ENCODE measurements at places on chromosomes 6 and 20. TPM values are rescaled to one million over a fixed set of nuclear protein-coding genes. Genes with fewer than 3 reads are reported as not detected.

- H3K27me3 ChIP-seq: no peaks in the 10 kb centered on the region
- H3K36me3 ChIP-seq: no peaks in the 10 kb centered on the region
- no peak for DNase-seq
- no peaks in the 10 kb centered on the region for H3K4me1 ChIP-seq
These were observed 478.5 kb downstream of the QKI start for GRCh38 chr6:163892824-163893561.

DNA sequence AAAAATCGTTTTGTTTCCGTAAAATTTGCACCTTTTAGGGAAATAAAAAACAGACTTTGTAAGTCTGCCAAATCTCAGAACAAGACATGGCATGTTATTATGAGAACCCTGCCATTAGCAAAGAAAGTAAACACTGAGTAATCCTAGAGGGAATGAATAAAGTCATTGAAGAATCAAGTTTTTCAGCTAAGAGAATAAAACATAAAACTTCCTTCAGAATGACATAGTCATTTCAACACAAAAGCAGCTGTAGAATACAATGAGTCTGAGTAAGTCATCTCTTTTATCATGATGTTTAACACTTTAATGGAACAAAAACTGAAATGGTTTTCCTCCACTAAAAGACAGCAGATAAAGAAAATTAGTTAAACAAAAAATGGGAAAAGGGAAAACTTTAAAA lies 10.3 kb upstream of the DST start:
- H3K27ac ChIP-seq: no peak overlapping the region
- H3K4me1 ChIP-seq: peaks cover 13% of the 10 kb centered on the region
- H3K27me3 ChIP-seq: no peaks in the 10 kb centered on the region
- DNase-seq: no peak
- H3K4me3 ChIP-seq: no peak overlapping the region
- H3K36me3 ChIP-seq: no peaks in the 10 kb centered on the region

DNA sequence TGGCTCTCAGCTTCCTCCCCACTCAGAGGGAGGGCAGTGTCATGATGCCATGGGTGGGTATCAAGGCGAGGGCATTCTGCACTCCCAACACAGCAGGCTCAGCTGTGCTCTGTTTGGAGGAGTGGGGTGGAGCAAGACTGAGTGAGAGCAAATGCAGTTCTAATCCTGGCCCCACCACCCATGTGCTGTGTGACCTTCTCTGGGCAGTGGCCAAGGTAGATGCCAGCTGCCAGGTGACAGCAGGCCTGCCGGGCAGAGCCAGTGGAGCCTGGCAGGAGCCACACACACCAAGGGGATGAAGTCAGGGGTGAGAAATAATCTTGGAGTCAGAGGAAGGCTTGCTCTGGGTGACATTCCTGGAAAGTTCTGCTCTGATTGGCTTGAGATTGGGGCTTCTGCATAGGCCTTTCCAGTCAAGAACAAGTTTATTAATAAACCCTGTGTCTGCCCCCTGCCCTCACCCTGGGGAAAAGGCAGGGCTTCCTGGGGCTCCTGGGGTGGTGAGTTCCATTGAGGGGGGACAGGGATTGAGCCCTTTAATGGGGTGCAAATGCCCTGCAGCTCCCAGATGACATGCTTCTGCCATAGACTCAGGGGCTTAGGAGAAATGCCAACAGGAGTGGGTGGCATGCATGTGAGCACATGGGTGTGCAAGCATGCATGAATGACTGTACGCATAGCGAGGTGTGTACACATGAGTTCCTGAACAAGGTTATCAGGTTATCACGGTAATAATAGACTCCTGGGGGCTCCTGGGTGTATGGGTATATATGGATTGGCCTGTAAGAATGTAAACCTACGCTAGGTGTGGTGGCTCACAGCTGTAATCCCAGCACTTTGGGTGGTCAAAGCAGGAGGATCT lies 134.2 kb downstream of the MRPL14 start:
- H3K36me3 ChIP-seq: no peaks in the 10 kb centered on the region
- H3K27me3 ChIP-seq: no peaks in the 10 kb centered on the region
- H3K4me3 ChIP-seq: no peak overlapping the region
- peaks cover 57% of the 10 kb centered on the region for H3K4me1 ChIP-seq
- DNase-seq: peak; percentile 83

DNA sequence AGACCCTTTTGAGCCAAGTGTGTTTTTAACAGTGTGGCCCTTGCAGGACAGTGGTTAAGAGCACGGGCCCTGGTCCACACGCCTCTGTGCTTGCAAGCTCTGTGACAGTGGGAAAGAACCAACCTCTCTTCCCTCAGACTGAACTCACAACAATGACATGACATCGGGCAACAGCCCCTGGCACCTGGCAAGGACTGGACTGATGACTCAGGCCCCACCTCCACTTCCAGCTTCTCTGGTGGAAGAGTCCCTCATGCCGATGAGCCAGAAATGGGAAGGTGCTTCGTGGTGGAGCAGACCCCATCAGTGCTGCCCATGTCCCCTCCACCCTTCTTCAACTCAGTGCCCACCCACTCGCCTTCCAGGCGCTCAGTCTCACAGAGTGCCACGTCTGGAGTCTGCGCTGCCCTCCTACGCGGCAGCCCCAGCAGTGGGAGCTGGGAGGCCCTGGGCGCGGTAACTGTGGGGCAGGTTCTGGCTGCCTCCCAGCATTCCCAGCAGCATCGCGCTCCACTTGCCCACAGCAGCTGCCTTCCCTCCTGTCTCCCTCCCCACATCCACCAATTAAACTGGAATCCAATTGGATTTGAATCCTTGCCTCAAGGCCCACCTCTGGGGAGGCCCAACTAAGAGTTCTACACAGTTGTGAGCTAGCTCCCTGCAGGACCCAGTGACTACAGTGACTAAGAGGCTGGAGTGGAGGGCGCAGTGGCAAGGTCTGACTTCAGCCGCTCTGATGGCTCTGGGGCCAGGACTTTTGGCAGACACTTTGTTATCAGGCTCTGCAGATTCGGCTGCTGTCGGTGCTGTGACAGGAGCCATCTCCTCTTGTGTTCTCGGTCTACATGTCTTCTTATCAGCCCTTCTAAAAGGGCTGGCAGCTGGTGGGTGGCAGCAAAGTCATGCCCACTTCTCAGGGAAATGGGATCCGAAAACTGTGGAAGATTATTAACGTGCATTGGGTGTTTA lies 156.8 kb upstream of the MLN start:
- no peaks in the 10 kb centered on the region for H3K4me1 ChIP-seq
- H3K36me3 ChIP-seq: no peaks in the 10 kb centered on the region
- DNase-seq: no peak

DNA sequence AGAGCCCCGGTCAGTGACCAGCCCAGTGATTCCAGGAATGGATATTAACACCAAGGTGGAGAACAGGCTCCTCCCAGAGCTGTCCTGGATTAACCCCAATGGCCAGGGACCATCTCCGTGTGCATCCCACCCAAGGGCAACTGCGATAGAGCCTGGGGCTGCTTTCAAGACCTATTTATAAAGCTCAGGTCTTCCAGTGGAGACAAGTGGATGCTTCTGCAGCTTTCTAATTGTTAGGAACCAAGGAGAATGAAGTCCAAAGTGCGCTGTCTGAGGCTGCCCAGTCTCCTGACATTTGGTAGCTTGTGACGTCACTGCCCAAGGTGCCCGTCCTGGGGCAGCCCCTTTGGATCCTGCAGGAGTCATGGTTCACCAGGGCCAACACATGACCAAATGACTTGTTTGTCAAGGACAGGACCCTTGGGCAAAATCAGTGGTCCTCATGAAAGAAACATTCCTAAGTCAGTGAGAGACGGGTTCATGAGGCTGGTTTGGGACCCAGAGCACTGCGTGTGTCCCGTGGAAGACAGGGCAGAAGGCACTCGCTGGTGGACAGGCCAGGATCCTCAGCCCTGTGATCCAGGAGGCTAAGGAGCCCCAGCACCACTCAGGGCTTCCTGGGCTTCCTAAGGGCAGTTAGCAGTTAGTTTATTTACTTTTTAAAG lies 174.9 kb downstream of the ANKRD60 start:
- H3K27me3 ChIP-seq: no peaks in the 10 kb centered on the region
- DNase-seq: no peak
- H3K4me3 ChIP-seq: no peak overlapping the region

DNA sequence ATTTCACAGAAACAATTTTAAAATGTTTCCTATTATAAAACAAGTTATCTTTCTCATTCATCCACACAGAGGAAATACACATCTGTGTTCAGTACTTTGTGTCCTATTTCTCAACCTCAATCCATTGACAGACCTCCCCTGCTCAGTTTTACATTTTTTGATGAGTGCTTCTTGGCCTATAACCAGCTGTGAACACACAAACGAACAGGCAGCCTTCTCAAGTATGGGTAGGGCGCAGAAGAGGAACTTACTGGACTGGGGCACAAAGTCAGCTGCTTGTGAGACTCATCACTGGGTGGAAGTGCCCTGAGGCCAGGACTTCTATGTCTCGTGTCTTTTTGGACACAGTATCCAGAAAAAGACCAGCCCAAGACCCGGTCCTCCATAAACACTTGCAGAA lies 2.8 kb downstream of the RPS6KA2 start:
- no peak overlapping the region for H3K4me3 ChIP-seq
- H3K27me3 ChIP-seq: no peaks in the 10 kb centered on the region
- peak; percentile 56 for DNase-seq
- H3K36me3 ChIP-seq: no peaks in the 10 kb centered on the region

GRCh38 chr6:12371641-12372146 lies 81.5 kb downstream of the EDN1 start:
- H3K4me3 ChIP-seq: no peak overlapping the region
- peak overlapping the region; percentile 47 for H3K27ac ChIP-seq
- no peaks in the 10 kb centered on the region for H3K27me3 ChIP-seq
- no peaks in the 10 kb centered on the region for H3K36me3 ChIP-seq
- H3K4me1 ChIP-seq: peaks cover 40% of the 10 kb centered on the region

- H3K27ac ChIP-seq: no peak overlapping the region
- no peaks in the 10 kb centered on the region for H3K36me3 ChIP-seq
- no peak overlapping the region for H3K4me3 ChIP-seq
- H3K4me1 ChIP-seq: peaks cover 8% of the 10 kb centered on the region
These were observed 63.8 kb downstream of the BTBD3 start for GRCh38 chr20:11981366-11981947.

DNA sequence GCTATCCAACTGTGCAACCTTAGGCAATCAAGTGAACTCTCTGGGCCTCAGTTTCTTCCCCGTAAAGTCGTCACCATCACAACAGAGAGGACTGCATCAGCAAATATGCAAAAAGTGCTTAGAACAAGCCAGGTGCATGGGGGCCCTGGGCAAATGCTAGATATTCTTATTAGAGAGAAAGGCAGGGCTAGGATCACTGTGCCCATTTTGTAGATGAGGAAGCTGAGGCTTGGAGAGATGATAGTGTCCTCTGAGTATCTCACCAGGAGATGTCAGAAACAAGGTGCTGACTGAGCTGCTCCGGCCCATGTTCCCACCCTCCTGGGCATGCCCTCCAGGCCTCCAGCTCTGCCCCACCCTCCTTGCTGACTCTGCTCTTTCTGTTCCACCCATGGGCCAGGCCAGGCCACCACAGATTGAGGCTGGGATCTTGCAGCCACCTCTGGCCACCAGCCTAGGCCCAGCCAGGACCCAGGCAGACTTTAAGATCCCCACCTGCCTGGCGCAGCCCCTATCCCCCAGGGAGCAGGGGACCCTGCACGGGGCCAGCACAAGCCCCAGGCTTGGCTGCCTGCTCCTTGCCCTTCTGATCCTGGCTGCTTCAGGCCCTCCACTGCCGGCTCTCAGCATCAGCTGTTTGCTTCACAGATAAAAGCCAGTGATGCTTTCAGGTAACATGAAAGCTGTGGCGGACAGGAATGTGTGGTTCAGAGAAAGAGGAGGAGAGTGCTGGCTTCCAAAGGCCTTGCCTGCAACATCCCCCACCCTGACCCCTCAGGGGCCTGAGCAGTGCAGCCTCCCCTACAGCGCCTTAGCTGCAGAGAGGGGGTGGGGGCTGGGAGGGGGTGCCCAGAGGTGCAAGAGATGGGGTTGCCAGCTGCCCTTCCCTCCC lies 47.6 kb downstream of the GRM4 start:
- no peak for DNase-seq
- no peaks in the 10 kb centered on the region for H3K27me3 ChIP-seq
- no peak overlapping the region for H3K27ac ChIP-seq
- no peaks in the 10 kb centered on the region for H3K4me1 ChIP-seq
- no peak overlapping the region for H3K4me3 ChIP-seq
- H3K36me3 ChIP-seq: no peaks in the 10 kb centered on the region

GRCh38 chr6:723540-723939 lies 30.6 kb upstream of the EXOC2 start:
- no peaks in the 10 kb centered on the region for H3K4me1 ChIP-seq
- H3K27me3 ChIP-seq: no peaks in the 10 kb centered on the region
- H3K27ac ChIP-seq: no peak overlapping the region
- no peak overlapping the region for H3K4me3 ChIP-seq

DNA sequence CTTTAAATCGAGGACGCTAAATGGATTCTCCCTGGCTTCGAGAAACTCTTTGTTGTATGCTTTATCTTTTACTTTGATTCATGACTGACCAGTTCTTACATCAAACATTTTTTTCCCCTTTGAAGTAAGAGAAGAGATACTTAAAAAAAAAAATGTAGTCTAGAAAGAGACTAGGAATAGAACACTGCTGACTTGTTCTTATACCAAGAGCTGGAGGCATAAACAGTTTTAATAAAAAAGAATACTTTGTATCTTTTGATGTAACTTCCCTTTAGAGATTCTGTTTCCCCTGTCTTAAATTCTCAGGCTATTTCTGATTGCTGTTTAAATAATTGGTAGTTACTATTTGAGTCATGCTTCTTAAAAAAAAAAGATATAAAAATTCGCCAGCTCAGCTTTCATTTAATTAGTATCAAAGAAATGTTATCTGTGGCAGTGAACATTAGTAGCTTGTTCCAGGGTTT lies 4.8 kb downstream of the ASXL1 start:
- H3K4me1 ChIP-seq: peaks cover 82% of the 10 kb centered on the region
- no peaks in the 10 kb centered on the region for H3K36me3 ChIP-seq
- DNase-seq: no peak
- H3K4me3 ChIP-seq: no peak overlapping the region
- no peaks in the 10 kb centered on the region for H3K27me3 ChIP-seq

GRCh38 chr6:75203721-75204120 lies 2.1 kb downstream of the COL12A1 start:
- H3K36me3 ChIP-seq: no peaks in the 10 kb centered on the region
- no peak for DNase-seq
- H3K4me1 ChIP-seq: peaks cover 45% of the 10 kb centered on the region
- no peak overlapping the region for H3K27ac ChIP-seq

- H3K4me1 ChIP-seq: no peaks in the 10 kb centered on the region
- H3K27ac ChIP-seq: no peak overlapping the region
- no peak overlapping the region for H3K4me3 ChIP-seq
- no peaks in the 10 kb centered on the region for H3K36me3 ChIP-seq
- DNase-seq: no peak
- no peaks in the 10 kb centered on the region for H3K27me3 ChIP-seq
These were observed 3.0 kb downstream of the DEFB115 start for GRCh38 chr20:31260326-31260932.

GRCh38 chr6:15244620-15245360 lies 1.1 kb upstream of the JARID2 start:
- H3K36me3 ChIP-seq: no peaks in the 10 kb centered on the region
- peak overlapping the region; percentile 95 for H3K4me3 ChIP-seq
- peaks cover 16% of the 10 kb centered on the region for H3K4me1 ChIP-seq

The AHI1 gene
- total RNA-seq: 107 TPM

The SPATS1 gene
- total RNA-seq: not detected

The ID1 gene
- total RNA-seq: 169 TPM

The KIF25 gene
- total RNA-seq: not detected

The HLA-DOB gene
- not detected for total RNA-seq

The RUNX2 gene
- 1.0 TPM for total RNA-seq

The OR2B6 gene
- not detected for total RNA-seq

All from body of pancreas (tissue), 4 donors.